Muscle of back (tissue), 13 donors: ENCODE measurements at places on chromosomes 6 and 20.

- DNase-seq: peak; percentile 11
Observed at GRCh38 chr20:57544838-57545564, 15.9 kb upstream of the PCK1 start.

- DNase-seq: peak; percentile 74
Observed at GRCh38 chr20:44104798-44105517, 82.0 kb downstream of the JPH2 start.

GRCh38 chr6:165962366-165962765 is 205.3 kb downstream of the TBXT start:
- no peak for DNase-seq

DNA sequence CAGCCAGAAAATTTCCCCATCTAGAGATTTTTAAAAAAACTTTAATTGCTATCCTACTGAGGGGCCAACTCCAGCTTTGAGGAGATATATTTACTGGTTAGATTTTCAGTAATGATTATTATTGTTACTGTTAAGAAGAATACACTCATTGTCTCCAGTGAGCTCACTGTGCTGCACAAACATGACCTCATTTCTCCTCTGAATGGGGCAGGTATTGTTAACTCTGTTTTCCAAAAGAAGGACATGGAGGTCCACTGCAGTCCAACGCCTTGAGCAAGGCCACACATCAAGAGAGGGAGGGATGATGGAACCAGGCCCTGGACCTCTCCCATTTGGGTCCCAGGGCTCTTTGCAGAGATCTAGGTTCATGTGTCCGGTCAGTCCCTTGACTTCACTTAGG is 13.9 kb upstream of the SCUBE3 start:
- DNase-seq: no peak

DNA sequence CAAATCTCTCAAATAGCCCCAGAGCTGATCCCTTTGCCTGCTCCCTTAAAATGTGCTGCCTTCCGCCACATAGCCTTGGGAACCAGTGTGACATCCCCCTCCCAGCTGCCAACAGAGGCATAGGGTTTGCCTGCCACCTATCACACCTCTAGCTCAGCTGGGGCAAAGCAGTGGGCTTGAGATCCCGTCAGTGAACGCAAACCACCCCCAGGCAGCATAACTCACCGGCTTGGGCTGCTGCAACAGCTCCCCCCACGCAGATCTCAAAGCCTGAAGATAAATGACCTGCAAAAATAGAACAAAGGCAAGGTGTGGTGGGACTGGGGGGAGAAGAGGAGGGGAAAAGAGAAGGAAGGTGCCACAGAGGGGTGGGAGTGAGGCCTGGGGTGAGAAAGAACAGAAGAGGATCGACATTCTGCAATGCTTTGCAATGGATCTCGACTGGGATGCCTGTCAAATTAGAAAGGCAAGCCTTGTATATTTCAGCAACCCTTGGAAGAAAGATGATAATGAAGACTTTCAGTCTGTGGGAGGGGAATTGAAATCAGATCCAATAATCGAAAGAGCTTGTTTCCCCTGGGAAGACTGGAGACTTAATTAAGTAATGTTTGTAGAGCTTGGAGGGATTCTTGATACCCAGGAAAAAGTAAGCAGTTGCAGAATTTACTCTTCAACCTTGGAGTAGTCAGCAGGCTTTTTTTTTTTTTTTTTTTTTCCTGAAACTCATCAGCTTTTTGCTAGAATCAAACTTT is 1.3 kb downstream of the PDYN start:
- DNase-seq: no peak

DNA sequence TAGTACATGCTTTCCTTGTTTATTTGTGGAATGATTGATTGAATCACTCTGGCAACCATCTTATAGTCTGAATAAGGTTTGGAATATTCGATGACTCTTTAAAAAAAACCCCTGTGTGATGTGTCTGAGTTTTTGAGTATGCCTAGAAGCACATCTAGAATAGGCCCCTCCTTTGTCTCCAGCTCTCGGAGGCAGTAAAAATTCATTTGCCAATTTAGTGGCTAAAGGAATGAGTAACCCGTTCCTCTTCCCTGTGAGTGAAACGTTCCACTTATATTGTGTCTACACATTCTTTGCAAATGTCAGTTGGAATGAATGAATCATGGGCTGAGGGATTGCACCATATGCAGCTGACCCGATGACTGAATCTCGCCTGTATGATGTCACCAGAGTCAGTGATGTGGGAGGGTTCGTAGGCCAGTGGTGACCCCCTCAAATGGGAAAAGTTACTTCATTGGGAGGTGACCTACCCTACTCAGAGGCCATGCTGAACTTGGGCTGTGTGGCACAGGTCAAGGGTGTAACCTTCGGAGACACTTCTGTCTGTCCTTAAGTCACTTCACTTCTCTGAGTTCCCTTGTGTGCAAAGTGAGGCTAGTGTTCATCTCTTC is 21.6 kb downstream of the MOCS3 start:
- no peak for DNase-seq

GRCh38 chr6:78530208-78530607 is 337.1 kb upstream of the IRAK1BP1 start:
- no peak for DNase-seq

DNA sequence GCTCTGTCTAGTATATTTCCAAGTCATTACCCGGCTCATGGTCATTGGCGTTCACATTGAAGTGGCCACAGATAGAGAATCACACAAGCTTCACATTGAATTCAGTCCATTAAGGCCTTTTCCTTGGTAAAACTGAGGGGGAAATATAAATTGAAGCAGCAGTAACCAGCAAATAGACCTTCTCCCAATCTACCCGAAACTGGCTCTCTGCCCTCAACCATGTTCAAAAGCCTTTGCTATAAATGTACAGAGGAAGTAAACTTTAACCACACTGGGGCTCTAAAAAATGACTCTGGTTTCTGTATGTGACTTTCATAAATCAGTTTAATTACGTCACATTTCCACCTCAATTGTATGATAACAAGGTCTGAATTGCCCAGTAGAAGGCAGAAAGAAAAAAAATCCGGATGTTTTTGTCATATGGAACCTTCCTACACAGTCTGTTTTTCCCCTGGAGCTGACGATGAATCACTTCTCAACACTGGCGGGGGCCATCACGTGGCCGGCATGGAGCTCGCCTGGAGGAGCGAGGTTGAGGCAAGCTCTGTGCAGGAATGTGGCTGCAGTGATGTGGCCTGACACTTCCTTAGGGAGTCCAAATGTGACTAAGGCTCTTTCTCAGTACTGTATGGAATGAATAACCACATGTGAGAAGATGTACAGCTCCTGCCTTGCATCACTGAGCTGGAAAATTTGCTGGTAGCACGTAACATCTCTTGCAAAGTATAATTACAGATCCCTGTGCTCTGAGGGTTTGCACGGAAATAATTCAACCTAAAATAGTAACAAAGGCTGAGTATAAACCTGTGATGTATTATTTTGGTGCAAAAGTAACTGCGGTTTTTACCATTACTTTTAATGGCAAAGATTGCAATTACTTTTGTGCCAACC is 58.6 kb upstream of the SNX9 start:
- peak; percentile 79 for DNase-seq

DNA sequence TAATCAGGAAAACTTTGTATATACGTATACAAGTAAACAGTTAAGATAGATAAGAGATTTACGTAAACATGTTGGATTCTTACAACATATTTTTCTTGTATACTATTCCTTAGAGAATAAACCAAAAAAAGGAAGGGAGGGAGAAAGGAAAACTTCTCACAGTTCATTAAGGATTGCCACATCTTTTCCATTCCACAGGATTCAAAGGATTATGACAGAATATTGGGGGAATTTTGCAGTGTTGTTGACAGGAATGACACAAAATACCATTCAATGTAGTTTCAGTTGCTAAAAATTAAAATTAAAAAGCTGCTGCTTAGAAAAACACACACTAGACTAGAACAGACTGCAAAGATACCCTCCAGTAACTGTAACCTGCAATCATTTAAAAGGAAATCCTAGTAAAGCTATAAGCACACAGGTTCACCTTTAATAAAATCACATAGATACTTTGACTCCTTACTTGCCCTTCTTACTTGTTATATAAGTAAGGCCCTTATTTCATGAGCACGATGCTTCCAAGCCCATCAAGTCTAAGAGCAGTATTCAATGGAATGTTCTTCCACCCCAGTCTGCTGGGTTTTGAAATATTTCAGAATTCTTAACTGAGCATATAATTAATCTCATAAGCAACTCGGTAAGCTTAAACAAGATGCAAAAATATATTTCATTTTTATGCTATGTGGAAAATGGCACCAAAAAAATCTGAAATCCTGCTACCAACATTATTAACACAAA is 107.8 kb downstream of the SMLR1 start:
- DNase-seq: no peak

- no peak for DNase-seq
Observed at GRCh38 chr6:9499709-9500108, 915.2 kb downstream of the TFAP2A start.

DNA sequence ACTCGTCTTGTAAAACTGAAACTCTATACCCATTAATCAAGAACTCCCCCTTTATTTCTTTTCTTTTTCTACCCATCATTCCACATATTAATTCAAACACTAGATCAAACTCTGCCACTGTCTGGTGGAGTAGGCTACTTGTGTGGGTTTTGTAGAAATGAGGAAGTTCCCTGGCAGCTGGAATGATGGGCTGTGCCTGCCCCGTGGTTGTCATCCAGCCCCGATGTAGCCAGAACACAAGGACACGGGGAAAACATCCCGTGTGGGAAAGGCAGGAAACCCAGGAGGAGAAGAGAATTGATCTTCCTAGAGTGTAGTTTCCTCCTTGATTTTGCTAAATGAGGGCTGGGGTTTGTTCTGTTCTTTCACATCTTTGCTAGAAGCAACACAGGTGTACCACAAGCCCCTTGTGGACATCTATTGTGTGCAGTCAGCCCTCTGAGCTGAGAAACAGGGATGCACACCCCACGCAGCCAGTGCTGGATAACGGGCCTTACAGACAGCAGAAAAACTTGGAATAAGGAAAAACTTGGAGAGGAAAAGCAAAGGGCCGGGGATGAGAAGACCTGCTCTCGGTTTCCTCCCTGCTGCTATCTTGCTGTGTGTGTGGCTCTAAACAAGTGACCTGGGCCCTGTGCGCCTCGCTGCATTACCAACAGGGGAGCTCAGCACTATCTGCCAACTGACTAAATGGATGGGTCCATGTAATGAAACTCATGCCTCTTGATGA is 88.0 kb downstream of the SCML4 start:
- no peak for DNase-seq

DNA sequence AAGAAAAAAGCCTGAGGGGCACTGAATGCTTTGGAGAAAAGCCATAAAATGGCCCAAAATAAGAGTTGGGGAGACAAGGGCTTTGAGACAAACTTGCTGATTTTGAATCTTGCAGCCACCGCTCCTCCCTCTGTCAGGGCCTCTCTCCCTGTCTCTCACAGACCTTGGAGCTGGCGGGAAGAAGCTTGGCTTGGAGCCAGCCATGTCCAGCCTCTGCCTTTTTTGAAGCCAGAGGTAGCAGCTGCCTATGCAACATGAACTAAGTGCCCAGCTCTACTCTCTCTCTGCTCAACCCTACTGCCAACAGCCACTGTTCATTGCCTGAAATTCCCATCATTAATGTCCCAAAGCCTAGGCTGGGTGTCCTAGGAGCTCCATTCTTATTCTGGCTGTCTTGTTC is 63.7 kb upstream of the CTNNBL1 start:
- peak; percentile 10 for DNase-seq

DNA sequence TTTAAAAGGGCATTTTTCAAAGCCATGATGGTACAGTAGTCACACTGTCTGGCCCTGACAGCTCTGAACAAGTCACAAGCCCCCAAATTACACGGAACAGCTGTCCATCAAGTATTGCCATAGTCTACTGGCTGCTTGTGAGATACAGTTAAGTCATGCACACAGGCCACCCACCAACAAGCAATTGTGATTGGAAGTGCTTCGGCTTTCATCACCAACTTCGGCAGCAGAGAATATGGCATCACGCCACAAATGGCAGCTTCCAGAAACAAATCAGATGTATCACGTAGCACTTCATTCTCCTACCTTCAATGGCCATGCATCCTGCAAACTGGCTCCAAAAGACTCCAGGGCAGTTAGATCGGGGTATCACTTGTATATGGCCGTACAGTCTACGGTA is 160.5 kb downstream of the PTPRT start:
- no peak for DNase-seq

DNA sequence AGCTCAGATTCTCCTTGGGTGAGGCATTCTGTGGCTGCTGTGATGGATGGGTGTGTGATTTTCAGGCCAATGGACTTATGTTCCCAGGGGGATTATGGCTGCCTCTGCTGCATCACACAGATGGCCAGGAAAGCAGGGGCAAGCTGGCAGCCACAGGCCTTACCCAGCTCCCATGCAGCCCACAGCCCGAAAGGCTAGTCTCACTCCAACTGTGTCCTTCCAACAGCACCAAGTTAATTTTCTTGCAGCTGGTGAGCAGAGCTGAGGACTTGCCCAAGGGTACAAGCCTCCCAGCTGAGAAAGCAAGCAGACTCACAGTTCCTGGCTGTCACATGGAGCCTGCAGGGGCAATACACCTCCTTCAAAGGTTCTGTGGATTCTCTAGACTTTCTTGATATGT is 155.2 kb upstream of the KHDRBS2 start:
- DNase-seq: no peak

DNA sequence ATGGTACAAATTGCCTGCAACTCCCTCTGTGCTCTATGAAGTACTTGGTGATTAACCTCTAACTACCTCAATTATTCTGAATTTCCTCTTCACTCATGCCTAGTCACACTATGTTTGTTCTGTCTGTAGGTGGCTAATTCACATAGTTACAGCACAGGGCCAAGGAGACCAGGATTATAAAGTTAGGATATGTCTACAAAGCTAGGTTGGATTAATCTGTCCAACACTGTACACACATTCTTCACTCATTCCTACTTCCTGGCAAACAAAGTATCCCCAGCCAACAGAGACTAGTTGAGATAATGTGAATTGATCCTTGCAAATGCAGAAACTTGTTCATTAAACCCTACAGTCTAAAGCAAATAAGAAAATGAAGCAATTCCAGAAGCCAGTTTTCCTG is 269.8 kb downstream of the HACE1 start:
- DNase-seq: no peak

DNA sequence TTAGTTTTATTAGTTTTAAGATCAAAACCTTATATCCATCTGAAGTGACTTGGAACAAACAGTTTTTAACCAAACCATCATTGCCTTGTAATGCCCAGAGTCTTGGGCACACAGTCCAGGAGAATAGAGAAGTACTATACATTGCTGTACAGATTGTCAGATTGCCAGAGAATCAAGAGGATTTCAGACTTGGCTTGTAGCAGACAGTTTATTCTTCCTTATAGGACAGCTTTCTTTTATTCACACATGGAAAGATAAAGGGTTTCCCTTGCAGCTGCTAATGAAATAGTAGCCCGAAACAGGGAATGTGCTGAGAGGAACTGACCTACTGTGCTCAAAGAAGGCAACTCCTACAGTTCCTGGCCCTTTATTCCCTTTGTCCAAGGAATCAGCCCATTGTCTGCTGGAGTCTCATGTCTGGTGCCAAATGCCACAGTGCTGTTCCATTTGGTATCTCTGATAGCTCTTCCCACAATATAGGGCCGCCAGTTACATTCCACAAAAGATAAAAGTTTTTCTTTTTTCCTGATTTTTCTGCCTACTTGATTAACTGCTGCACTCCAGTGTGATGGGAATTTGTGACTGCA is 30.6 kb downstream of the DCBLD1 start:
- DNase-seq: no peak

- no peak for DNase-seq
Observed at GRCh38 chr6:16270178-16270794, 31.9 kb downstream of the GMPR start.

- no peak for DNase-seq
Observed at GRCh38 chr6:3351105-3351676, 92.4 kb downstream of the PSMG4 start.

GRCh38 chr6:71414486-71414885 is 125.9 kb downstream of the OGFRL1 start:
- DNase-seq: no peak
